ENCODE measurements at places on chromosomes 13 and 19. TPM values are rescaled to one million over a fixed set of nuclear protein-coding genes. Genes with fewer than 3 reads are reported as not detected.

Gene ACP7
- not detected for total RNA-seq

Gene PCDH9
- 10.1 TPM for total RNA-seq

Gene CYP4F22
- not detected for total RNA-seq

Gene ZNF208
- not detected for total RNA-seq

Gene CEACAM21
- total RNA-seq, result not detected
